ENCODE measurements at places on chromosomes 6 and 20.

GRCh38 chr20:22070610-22071058 lies 365.2 kb downstream of the PAX1 start:
- no peak for DNase-seq

- DNase-seq = no peak
Observed at GRCh38 chr6:160742090-160742489, 40.0 kb downstream of the PLG start.

GRCh38 chr6:259316-259715 lies 33.0 kb upstream of the DUSP22 start:
- DNase-seq = no peak

- DNase-seq = no peak
Observed at GRCh38 chr20:8524101-8525016, 392.3 kb downstream of the PLCB1 start.

DNA sequence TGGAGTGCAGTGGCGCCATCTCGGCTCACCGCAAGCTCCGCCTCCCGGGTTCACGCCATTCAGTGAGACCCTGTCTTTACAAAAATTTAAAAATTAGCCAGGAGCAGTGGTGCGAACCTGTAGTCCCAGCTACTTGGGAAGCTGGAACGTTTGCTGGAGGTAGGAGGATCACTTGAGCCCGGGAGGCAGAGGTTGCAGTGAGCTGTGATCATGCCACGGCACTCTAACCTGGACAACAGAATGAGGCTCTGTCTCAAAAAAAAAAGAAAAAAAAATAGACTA lies 5.7 kb upstream of the PARD6B start:
- no peak for DNase-seq

GRCh38 chr20:22160101-22160652 lies 424.2 kb downstream of the FOXA2 start:
- DNase-seq = no peak

- DNase-seq = peak; percentile 86
Observed at GRCh38 chr6:90478789-90479602, 107.9 kb downstream of the MAP3K7 start.

GRCh38 chr6:168305096-168305749 lies 14.4 kb downstream of the DACT2 start:
- DNase-seq = no peak

GRCh38 chr20:34017610-34018009 lies 23.9 kb downstream of the RALY start:
- no peak for DNase-seq

DNA sequence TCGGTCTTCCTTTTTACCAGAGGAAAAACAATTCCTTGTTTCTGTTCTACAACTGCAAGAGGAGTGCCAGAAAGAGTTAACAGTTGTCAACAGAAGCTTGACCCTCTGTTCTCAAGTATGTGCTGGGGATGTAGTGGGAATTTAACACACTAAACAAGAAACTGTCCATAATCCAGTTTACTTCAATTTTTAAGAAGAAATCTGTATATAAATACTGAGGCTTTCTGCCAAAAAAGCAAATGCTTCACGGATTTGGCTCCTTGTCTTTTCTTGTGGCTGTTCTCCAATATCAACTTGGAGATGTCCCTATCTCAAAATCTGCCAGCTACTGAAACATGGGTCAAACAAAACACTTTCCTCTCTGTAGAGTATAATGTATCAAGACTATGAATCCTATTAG lies 26.8 kb downstream of the REV3L start:
- DNase-seq = no peak

DNA sequence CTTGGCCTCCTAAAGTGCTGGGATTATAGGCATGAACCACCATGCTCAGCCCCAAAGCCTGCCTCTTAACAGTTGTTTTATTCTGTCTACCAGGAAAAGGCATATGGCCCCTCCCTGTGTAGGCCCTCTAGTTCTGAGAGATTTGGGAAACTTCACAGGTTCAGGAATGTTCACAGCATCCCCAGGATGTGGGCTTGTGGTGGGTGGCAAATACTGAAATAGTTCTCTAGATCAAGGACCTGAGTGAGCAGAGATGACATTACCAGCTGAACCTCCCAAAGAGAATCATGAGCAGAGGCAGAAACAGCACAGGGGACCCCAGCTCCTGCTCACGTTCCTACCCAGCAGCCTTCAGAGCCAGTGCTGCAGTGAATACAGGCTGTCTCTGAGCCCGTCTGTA lies 99.6 kb downstream of the SSR1 start:
- no peak for DNase-seq

GRCh38 chr6:115712291-115712961 lies 348.3 kb downstream of the FRK start:
- DNase-seq = no peak

DNA sequence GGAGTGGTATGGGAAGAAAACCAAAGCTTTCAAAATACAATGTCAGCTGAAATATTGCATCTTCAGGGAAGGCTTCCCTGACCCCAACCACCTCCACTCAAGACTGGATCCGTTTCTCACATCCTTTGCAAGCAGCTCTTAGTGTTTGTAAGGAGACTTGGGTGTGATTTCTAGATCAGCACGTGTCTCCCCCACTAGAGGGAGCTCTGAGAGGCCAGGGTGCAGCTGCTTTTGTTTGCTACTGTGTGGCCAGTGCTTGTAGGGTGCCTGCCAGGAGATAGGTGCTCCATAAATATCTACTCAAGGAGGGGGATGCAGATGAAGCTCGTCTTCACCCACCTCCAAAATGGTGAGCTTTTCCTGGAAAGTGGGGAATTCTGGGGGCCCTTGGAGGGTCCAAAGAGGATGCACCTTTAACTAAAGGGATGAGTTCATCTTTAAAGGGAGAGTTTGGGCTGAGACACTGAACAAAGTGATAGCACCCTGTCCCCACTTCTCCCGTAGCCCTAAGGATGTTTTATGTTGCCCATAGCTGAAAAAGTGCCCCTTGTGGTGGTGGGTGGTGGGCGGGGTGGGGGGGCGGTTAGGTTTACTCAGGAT lies 52.6 kb upstream of the MAFB start:
- DNase-seq = no peak

- DNase-seq = no peak
Observed at GRCh38 chr6:99002831-99003230, 55.1 kb upstream of the FBXL4 start.

GRCh38 chr6:140736231-140736630 lies 1361.8 kb upstream of the CITED2 start:
- DNase-seq = no peak
